ENCODE measurements at places on chromosomes 16 and 17. TPM values are rescaled to one million over a fixed set of nuclear protein-coding genes. Genes with fewer than 3 reads are reported as not detected.
A peak's percentile ranks its signal among the peaks of the same experiment; 100 is the strongest.

DNA sequence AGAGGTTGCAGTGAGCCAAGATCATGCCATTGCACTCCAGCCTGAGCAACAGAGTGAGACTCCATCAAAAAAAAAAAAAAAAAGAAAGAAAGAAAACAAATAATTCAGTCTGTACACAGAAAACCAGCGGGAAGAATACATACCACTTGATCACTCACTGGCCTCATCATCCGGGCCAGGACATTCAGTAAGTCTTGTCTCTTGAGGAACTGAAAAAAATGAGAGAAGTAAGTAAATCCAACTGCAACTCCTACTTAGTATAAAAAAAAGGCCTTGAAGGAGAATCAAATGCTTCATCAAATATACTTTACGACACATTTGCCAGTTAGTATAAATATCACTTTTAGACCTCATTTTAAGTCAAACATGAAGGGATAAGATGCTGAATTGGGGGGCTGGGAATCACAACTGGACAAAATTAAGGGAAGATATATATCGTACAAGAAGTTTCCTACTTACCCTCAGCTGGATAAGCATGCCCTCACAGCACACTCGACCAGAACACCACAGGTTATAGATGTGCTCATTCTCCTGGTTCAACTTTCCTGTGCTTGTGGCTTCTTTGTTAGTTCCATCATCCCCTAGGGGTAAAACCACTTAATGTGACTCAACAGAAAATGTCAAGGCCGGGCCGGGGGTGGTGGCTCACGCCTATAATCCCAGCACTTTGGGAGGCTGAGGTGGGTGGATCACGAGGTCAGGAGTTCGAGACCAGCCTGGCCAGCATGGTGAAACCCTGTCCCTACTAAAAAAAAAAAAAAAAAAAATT is 12.4 kb downstream of the CCDC47 start:
- no peak for DNase-seq

- no peak for DNase-seq
These were observed 204.7 kb upstream of the HSBP1 start for GRCh38 chr16:83602761-83603722.

GRCh38 chr17:40810494-40810893 is 10.7 kb upstream of the KRT28 start:
- DNase-seq = no peak

GRCh38 chr17:60749050-60749449 is 71.4 kb downstream of the BCAS3 start:
- no peak for DNase-seq

GRCh38 chr16:51392521-51393187 is 241.6 kb upstream of the SALL1 start:
- DNase-seq = no peak

DNA sequence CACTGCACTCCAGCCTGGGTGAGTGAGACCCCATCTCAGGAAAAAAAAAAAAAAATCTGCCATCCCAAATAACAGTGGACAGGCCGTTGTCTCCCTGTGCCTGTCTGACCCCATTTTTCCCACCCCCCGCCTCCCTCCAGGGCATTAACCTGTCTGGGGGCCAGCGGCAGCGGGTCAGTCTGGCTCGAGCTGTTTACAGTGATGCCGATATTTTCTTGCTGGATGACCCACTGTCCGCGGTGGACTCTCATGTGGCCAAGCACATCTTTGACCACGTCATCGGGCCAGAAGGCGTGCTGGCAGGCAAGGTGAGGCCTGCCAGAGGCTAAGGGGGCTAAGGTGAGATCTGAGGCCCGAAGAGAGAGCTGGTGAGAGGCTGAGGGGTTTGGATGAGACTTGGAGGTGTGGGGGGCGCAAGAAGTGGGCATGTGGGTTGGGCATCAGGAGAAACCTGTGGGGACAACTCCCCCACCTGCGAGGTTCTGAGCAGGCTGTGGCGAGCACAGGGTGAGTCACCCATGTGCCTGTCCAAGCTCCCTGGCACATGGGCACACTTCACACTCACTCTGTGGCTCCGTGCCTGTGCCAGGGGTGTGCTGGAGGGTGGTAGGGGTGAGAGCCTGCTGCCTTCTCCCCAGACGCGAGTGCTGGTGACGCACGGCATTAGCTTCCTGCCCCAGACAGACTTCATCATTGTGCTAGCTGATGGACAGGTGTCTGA is 34.7 kb downstream of the ANKRD40 start:
- DNase-seq = peak; percentile 56

DNA sequence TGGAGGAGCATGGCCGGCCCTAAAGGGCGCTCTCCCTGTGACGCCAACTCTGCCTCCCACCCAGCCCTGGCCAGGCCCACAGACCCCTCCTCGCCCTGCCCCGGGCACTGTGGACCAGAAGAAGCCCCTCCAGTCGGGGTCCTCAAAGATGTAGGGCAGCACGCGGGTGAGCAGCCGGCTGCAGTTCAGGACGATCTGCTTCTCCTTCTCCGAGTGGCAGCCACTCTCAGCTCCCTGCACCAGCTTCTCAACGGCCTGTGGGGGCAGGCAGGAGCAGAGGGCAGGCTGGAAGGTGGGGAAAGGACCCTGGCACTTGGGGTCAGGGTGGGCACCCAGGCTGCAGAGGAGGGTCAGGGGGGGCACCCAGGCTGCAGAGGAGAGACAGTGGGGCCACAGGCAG is 8.9 kb downstream of the HID1 start:
- no peak for DNase-seq

DNA sequence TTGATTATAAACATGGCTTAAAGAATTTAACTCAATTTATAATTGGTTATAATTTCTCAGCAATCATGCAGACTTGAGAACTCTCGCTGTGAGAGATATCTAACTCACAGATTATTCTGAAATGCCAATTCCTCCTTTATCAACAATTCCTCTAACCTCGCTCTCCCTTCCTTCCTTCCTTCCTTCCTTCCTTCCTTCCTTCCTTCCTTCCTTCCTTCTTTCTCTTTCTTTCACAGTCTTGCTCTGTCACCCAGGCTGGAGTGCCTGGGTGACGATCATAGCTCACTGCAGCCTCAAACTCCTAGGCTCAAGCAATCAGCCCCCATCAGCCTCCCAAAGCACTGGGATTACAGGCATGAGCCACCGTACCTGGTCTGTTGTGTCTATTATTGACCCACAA is 42.4 kb downstream of the CHD9 start:
- DNase-seq = no peak

GRCh38 chr16:1364510-1364909 is 12.8 kb downstream of the GNPTG start:
- no peak for DNase-seq

DNA sequence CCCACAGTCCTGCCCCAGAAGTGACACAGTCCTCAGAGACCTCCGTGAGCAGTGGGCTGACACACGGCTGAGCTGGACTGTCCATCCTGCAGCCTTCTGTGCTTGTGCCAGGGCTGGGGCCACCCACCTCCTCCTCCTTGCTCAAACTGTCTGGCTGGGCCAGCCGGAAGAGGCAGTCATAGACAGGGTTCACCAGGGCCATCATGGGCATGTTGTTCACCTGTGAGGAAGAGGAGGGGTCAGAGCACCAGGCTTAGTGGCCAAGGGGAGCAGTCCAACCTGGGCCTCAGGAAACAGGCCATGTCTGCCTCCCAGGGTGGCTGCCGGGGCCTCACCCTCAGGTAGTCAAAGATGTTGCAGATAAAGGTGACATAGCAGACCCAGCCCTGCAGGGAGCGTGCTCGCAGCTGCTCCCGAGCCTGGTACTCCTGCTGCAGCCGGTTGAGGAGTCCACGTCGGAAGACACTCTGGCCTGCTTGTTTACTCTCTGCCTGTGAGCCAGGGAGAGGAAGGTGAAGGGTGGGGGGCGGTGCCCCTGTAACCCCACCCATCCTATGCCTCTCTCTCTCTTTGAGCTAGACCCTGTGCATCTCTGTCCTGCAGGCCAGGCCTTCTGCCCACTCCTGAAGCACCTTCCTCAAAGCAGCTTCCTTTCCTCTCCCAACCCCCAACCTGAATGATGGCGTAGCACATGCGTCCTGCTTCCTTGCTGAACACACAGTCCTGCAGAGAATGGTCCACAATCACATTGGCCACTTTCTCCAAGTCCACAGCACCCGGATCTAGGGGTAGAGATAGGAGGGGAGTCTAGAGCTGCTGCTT is 3.4 kb downstream of the MIF4GD start:
- peak; percentile 62 for DNase-seq

GRCh38 chr17:73305845-73306836 is 5.7 kb downstream of the CDC42EP4 start:
- no peak for DNase-seq

- peak; percentile 17 for DNase-seq
These were observed 29.6 kb upstream of the ASGR2 start for GRCh38 chr17:7144213-7144612.

PMFBP1 gene
- total RNA-seq = 0.69 TPM

NHERF2 gene
- total RNA-seq = 238 TPM

SRL gene
- 3.3 TPM for total RNA-seq

HOXB13 gene
- not detected for total RNA-seq

TP53TG3B gene
- not detected for total RNA-seq

KCNAB3 gene
- total RNA-seq = 3.9 TPM

RFNG gene
- total RNA-seq = 29.8 TPM

TMED6 gene
- 2.6 TPM for total RNA-seq

TP53TG3 gene
- total RNA-seq = not detected

KCNJ12 gene
- 3.1 TPM for total RNA-seq
